ENCODE measurements at places on chromosomes 7 and 10.

DNA sequence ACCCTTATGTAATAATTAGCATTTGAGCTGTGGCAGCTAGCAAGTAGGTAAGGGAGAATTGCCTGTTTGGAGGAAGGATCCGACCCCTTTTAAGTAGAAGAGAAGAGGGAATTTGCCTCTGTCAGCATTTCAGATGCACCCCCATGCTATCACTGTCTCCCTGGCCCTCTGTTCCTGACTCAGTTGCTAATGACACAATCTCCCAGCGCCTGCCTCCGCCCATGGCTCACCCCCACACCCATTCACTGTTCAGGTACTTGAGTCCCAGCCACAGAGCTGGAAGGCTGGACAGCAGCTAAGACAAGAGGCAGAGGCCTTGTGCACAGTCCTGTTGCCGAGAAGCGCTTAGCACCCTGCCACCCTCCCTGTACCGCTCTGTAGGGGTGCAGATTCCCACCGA lies 512.3 kb upstream of the GALNT17 start:
- no peaks in the 10 kb centered on the region for H3K27me3 ChIP-seq
- no peak overlapping the region for H3K27ac ChIP-seq
- no peak for DNase-seq
- no peaks in the 10 kb centered on the region for H3K36me3 ChIP-seq
- H3K4me3 ChIP-seq: no peak overlapping the region

- no peak overlapping the region for H3K4me3 ChIP-seq
- no peak overlapping the region for H3K27ac ChIP-seq
- no peaks in the 10 kb centered on the region for H3K27me3 ChIP-seq
- no peaks in the 10 kb centered on the region for H3K36me3 ChIP-seq
- no peak for DNase-seq
- H3K4me1 ChIP-seq: no peaks in the 10 kb centered on the region
Observed at GRCh38 chr10:106278383-106278782, 886.1 kb downstream of the SORCS1 start.

- no peaks in the 10 kb centered on the region for H3K36me3 ChIP-seq
- no peaks in the 10 kb centered on the region for H3K4me1 ChIP-seq
- no peak overlapping the region for H3K27ac ChIP-seq
Observed at GRCh38 chr7:66460921-66461361, 167.7 kb upstream of the KCTD7 start.

DNA sequence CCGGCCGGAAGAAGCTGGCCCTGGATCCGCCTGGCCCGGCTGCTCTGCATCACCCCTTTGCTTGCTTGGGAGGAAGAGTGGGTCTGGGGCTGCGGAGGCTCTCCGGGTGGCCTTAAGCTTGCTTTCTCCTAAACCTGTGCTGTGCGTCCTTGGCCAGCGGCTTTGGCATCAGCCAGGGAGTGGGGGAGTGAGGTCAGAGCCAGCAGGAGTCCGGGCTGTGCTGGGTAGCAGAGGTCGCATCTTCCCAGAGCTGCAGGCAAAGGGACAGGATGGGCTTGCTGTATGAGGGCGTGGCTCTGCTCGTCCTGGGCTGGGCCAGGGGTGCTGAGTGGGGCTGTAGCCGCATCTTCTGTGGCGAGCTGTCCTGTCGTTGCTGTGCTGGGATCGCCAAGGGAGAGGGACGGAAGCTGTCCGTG lies 21.1 kb downstream of the BNIP3 start:
- no peaks in the 10 kb centered on the region for H3K4me1 ChIP-seq
- DNase-seq: no peak
- no peak overlapping the region for H3K27ac ChIP-seq
- no peaks in the 10 kb centered on the region for H3K27me3 ChIP-seq
- H3K36me3 ChIP-seq: peaks cover 16% of the 10 kb centered on the region

DNA sequence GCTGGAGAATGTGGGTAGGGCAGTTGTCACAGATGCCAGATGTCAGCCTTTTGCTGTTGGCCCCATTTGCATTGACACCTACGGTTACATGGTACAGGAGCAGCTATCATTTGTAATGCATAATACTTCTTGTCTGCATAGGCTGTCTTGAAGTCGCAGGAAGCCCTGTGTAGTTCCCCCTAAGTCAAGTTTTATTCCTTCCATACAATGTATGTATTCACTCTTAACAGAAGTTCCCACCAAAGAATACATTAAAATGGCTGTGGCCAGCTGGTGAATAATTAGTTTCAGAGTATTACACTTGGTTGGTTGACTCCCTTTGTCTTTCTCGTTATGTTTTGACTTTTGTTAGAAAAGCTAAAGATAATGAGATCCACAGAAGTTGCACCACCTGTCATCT lies 1169.0 kb downstream of the REEP3 start:
- H3K27ac ChIP-seq: no peak overlapping the region
- no peaks in the 10 kb centered on the region for H3K27me3 ChIP-seq
- no peak overlapping the region for H3K4me3 ChIP-seq
- DNase-seq: no peak
- H3K4me1 ChIP-seq: no peaks in the 10 kb centered on the region

All from esophagus muscularis mucosa (tissue), 4 donors.